Mesenchymal stem cell (in vitro differentiated cells and primary cell): ENCODE measurements at places on chromosomes 6 and 20.

GRCh38 chr20:25744261-25744660 lies 47.6 kb upstream of the ZNF337 start:
- H3K4me1 ChIP-seq: no peaks in the 10 kb centered on the region
- DNase-seq: no peak

DNA sequence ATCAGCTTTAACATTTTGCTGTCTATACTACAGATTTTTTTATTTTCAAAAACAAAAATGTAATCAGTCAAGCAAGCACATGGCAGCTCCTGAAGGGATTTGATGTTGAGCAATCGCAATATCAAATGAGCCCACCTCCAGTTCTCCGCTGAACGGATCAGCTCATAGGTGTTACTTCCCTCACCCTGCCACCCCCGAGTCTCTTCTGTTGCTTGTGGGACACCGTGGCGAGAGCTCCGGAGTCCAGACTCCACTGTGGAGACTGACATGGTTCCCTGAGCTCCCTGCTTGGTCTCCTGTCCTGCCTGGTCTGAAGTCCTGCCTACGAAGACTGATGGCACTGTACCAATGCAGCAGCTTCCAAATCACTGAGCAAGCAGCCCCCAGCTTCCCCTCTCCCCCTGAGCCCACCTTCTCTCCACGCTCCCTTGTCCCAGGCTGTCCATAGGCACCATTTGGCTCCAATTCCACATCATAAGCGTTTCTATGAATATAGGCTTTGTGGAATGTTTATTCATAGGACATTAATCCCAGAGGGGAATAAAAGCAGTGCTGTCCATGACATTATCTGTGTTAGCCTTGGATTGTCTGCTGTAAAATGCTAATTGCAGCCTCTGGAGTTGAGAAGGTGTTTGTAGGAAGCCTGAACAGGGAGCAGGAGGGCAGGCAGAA lies 162.2 kb downstream of the LY86 start:
- H3K27ac ChIP-seq: no peak overlapping the region
- no peaks in the 10 kb centered on the region for H3K27me3 ChIP-seq

GRCh38 chr6:24933266-24933665 lies 2.5 kb downstream of the RIPOR2 start:
- H3K4me3 ChIP-seq: no peak overlapping the region
- H3K27me3 ChIP-seq: peaks cover 22% of the 10 kb centered on the region
- H3K36me3 ChIP-seq: no peaks in the 10 kb centered on the region
- no peak for DNase-seq
- no peak overlapping the region for H3K27ac ChIP-seq

- no peaks in the 10 kb centered on the region for H3K27me3 ChIP-seq
- H3K4me3 ChIP-seq: no peak overlapping the region
These were observed 708.9 kb upstream of the NRSN1 start for GRCh38 chr6:23417133-23417532.

DNA sequence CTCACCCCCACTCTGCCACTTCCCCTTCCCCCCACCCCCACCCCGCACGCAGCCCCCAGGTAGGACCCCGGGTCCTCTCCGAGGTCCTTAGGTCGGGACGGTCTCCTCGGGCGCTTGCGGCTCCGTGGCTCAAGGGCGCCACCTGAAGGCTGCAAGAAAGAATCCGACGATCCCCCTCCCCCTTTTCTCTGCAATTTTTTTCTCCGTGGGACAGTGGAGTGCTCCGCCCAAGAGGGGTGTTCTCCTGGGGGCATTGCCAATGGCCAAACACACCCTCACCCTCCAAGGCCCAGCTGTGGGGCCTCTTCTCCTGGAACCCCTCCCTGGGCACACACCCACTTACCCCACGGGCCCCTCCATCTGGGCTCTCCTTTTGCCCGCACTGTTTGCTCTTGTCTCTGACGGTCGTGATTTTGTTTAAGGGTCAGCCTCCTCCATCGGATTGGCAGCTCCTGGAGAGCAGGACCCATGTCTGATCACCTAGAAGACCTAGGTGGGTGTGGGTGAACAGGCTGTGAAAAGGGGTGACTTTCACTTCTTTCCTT lies 1.1 kb upstream of the TMEM74B start:
- H3K27ac ChIP-seq: no peak overlapping the region
- DNase-seq: peak; percentile 71
- no peaks in the 10 kb centered on the region for H3K36me3 ChIP-seq
- peaks cover 71% of the 10 kb centered on the region for H3K27me3 ChIP-seq
- H3K4me1 ChIP-seq: peaks cover 18% of the 10 kb centered on the region

GRCh38 chr6:154996016-154996590 lies 988 bp downstream of the TIAM2 start:
- H3K27ac ChIP-seq: no peak overlapping the region
- peaks cover 9% of the 10 kb centered on the region for H3K27me3 ChIP-seq
- DNase-seq: peak; percentile 12
- no peaks in the 10 kb centered on the region for H3K36me3 ChIP-seq
- peaks cover 14% of the 10 kb centered on the region for H3K4me1 ChIP-seq

DNA sequence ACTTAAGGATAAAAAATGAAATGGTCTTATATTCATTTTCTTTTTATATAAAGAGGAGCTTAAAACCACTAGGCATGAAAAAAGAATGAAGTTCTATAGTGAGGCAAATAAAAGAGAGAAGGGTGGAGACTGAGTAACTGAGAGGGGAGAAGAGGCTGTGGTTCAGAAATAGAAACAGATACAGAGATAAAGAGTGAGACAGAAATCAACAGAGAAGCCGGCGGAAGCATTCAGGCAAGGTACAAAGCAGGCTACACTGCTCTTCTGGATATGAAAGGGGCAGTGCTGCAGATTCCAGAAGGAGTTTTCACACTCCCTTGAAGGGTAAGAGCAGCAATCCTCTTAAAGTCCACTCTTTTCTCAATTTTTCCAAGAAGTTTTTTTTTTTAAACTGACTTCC lies 29.9 kb downstream of the NFATC2 start:
- H3K27ac ChIP-seq: no peak overlapping the region
- peaks cover 2% of the 10 kb centered on the region for H3K4me1 ChIP-seq
- peaks cover 6% of the 10 kb centered on the region for H3K27me3 ChIP-seq
- no peaks in the 10 kb centered on the region for H3K36me3 ChIP-seq
- DNase-seq: no peak

GRCh38 chr6:82980086-82980485 lies 85.6 kb downstream of the UBE3D start:
- H3K4me3 ChIP-seq: no peak overlapping the region
- H3K27ac ChIP-seq: no peak overlapping the region
- no peaks in the 10 kb centered on the region for H3K27me3 ChIP-seq
- no peaks in the 10 kb centered on the region for H3K36me3 ChIP-seq

GRCh38 chr20:43545837-43546578 lies 12.8 kb upstream of the SGK2 start:
- peaks cover 2% of the 10 kb centered on the region for H3K4me1 ChIP-seq
- DNase-seq: no peak
- peaks cover 44% of the 10 kb centered on the region for H3K36me3 ChIP-seq
- H3K4me3 ChIP-seq: no peak overlapping the region
- H3K27me3 ChIP-seq: no peaks in the 10 kb centered on the region
- H3K27ac ChIP-seq: no peak overlapping the region

- H3K27ac ChIP-seq: no peak within 1 kb of the TSS
- H3K4me1 ChIP-seq: no peaks in the 10 kb centered on the region
- H3K36me3 ChIP-seq: no peaks in the 10 kb centered on the region
- H3K27me3 ChIP-seq: peaks cover 20% of the 10 kb centered on the region
- DNase-seq: no peak
These were observed at the start of gene F13A1 for GRCh38 chr6:6319952-6320811. TSS of gene F13A1 (minus strand) at chr6:6320662. CDS start at chr6:6318664, 1,998 bp downstream.

DNA sequence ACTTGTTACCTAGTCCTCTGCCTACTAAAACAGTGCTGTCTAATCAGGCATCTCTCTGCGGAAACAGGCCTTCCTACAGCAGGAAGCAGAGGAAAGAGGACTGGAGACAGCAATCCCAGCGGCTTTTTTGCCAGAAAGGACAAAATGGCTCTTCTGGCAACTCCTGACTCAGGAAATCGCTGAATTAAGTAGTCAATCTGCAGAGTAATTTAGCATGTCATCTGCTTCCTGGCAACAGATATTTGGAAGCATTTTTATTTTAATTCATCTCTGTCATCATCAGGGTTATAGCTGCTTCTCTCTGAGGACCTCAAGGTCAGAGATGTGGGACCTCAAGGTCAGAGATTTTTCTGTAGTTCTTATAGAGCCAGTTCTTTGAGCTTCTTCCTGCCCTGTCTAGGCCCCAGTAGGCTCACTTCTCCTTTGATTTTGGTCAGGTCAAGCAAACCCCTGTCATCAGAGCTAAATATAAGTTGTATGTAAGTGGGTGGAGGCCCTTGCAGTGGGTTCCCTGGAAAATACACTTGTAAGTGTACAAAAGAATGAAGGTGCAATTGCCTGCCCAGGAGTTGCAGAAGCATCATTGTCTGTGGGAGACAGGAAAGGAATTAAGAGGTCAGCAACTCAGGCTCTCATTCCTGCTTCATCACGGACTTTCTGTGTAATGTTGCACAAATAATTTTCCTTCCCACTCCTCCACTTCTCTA lies 229.4 kb downstream of the ALDH8A1 start:
- H3K4me1 ChIP-seq: no peaks in the 10 kb centered on the region
- DNase-seq: no peak
- no peak overlapping the region for H3K27ac ChIP-seq
- no peaks in the 10 kb centered on the region for H3K36me3 ChIP-seq
- no peak overlapping the region for H3K4me3 ChIP-seq

DNA sequence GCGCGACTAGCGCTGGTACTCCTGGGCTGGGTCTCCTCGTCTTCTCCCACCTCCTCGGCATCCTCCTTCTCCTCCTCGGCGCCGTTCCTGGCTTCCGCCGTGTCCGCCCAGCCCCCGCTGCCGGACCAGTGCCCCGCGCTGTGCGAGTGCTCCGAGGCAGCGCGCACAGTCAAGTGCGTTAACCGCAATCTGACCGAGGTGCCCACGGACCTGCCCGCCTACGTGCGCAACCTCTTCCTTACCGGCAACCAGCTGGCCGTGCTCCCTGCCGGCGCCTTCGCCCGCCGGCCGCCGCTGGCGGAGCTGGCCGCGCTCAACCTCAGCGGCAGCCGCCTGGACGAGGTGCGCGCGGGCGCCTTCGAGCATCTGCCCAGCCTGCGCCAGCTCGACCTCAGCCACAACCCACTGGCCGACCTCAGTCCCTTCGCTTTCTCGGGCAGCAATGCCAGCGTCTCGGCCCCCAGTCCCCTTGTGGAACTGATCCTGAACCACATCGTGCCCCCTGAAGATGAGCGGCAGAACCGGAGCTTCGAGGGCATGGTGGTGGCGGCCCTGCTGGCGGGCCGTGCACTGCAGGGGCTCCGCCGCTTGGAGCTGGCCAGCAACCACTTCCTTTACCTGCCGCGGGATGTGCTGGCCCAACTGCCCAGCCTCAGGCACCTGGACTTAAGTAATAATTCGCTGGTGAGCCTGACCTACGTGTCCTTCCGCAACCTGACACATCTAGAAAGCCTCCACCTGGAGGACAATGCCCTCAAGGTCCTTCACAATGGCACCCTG lies 1.6 kb downstream of the TPBG start:
- peak overlapping the region; percentile 31 for H3K27ac ChIP-seq
- peaks cover 5% of the 10 kb centered on the region for H3K27me3 ChIP-seq
- peaks cover 12% of the 10 kb centered on the region for H3K4me1 ChIP-seq
- peaks cover 11% of the 10 kb centered on the region for H3K36me3 ChIP-seq
- peak; percentile 58 for DNase-seq

- H3K4me1 ChIP-seq: peaks cover 8% of the 10 kb centered on the region
- H3K27ac ChIP-seq: peak overlapping the region; percentile 65
- H3K27me3 ChIP-seq: no peaks in the 10 kb centered on the region
- DNase-seq: no peak
These were observed 7.4 kb downstream of the PERP start for GRCh38 chr6:138099832-138100231.

DNA sequence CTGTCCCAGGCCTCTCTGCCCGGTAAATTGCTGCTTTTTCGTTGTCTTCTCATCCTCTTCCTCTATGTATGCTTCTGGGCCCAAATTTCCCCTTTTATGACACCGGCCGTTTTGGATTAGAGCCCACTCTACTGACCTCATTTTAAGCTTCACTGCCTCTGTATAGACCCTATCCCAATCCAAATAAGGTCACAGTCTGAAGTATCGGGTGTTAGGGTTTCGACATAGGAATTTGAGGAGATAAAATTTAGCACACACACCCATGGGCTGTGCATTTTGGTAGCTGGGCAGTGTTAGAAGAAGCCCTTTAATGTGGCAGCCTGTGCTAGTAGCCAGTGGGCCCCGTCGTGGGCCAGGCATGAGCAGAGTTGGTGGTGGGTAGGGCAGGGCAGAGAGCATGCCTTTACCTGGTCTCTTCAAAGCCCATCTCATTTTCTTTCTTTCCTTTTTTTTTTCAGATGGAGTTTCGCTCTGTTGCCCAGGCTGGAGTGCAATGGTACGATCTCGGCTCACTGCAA lies 27.9 kb upstream of the EZR start:
- DNase-seq: no peak
- no peaks in the 10 kb centered on the region for H3K27me3 ChIP-seq
- H3K36me3 ChIP-seq: no peaks in the 10 kb centered on the region
- H3K4me1 ChIP-seq: peaks cover 4% of the 10 kb centered on the region

- H3K4me3 ChIP-seq: no peak overlapping the region
- H3K36me3 ChIP-seq: no peaks in the 10 kb centered on the region
- DNase-seq: no peak
These were observed 400.8 kb upstream of the CHD6 start for GRCh38 chr20:42018979-42019378.

- peak; percentile 32 for DNase-seq
- no peak overlapping the region for H3K4me3 ChIP-seq
- no peak overlapping the region for H3K27ac ChIP-seq
- H3K36me3 ChIP-seq: no peaks in the 10 kb centered on the region
- peaks cover 2% of the 10 kb centered on the region for H3K4me1 ChIP-seq
These were observed 6.6 kb upstream of the SERPINB9 start for GRCh38 chr6:2909718-2910117.

DNA sequence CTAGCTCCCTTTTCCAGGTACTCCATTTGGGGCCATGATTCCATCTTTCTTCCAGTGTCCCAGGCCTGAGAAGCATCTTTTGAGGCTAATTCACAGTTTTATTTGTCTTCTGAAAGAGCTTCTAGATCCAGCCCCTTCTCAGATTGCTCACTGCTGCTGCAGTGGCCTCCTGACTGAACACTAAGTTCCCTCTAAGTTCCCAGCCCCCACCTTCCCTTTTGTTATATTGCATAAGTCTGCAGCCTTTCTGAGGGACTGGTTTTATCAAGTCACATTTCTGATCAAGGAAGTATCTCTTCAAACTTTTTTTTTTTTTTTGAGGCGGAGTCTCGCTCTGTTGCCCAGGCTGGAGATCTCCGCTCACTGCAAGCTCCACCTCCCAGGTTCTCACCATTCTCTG lies 10.7 kb downstream of the MAPRE1 start:
- no peak overlapping the region for H3K4me3 ChIP-seq
- DNase-seq: peak; percentile 42
- H3K36me3 ChIP-seq: peaks cover 52% of the 10 kb centered on the region
- peaks cover 12% of the 10 kb centered on the region for H3K4me1 ChIP-seq
- no peaks in the 10 kb centered on the region for H3K27me3 ChIP-seq
